Sigmoid colon (tissue), 7 donors: ENCODE measurements at places on chromosomes 12 and 14. TPM values are rescaled to one million over a fixed set of nuclear protein-coding genes. Genes with fewer than 3 reads are reported as not detected.

DNA sequence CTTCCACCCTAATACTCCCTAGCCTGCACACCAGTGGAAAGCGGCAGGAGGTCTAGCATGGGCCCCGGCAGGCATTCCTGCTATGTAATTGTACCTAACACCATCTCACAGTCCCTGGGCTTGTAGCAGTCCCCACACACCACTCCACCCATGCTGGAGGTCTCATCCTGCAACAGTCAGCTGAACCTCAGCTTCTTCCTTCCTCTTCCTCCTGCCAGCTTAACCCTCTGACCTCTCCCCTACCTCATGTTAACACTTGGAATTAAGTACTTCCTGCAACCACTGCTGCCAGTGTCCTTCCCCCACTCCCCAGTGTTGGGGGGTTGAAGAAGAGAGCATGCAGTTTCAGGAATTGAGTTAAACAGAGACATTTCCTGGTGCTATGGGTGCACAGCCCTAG, 7.6 kb downstream of the ADCY4 start:
- no peak for DNase-seq
- no peaks in the 10 kb centered on the region for H3K36me3 ChIP-seq
- no peak overlapping the region for H3K4me3 ChIP-seq
- no peaks in the 10 kb centered on the region for H3K27me3 ChIP-seq
- no peaks in the 10 kb centered on the region for H3K4me1 ChIP-seq

SLC10A1 gene
- not detected for total RNA-seq

- no peak overlapping the region for H3K27ac ChIP-seq
- no peaks in the 10 kb centered on the region for H3K27me3 ChIP-seq
- H3K4me3 ChIP-seq: no peak overlapping the region
- no peak for DNase-seq
- H3K4me1 ChIP-seq: no peaks in the 10 kb centered on the region
These were observed 888.6 kb upstream of the SEL1L start for GRCh38 chr14:82422230-82422629.

GRCh38 chr14:77158175-77158881, 16.7 kb upstream of the ZDHHC22 start:
- DNase-seq: peak; percentile 76
- H3K4me3 ChIP-seq: peak overlapping the region; percentile 12
- no peaks in the 10 kb centered on the region for H3K36me3 ChIP-seq
- H3K27me3 ChIP-seq: no peaks in the 10 kb centered on the region

DNA sequence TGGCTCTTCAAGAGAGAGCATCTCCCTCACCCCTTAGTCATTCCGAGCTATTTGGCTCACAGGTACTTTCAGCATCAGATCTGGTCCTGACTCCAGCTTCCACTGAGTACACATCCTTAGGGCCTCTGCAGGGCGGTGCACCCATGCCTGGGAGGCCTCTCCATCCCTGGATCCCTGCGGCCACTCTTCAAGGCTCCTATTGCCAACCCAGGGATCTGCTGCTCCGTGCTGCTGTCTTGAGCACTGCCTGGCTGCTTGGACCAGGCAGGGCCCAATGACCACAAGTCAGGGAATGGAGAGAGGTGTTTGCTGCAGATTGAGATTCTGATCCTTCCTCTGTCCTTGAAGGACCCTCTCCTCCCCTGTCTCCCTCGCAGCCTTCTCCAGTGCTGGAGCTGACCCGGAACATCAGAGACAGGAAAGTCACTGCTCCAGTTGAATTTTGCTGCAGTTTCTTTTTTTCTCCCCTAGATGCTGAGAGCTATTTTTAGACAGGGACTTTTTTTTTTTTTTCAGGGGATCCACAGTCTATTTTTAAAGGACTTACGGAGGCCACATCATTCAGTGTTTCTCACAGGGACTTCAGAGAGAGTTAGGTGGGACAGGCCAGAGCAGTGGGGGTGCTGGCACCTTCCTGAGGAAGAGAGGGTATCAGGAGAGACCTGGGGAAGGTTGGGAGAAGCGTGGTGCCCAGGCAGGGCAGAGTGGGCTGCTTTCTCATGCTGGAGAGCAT, 50.1 kb upstream of the KCNA1 start:
- no peaks in the 10 kb centered on the region for H3K36me3 ChIP-seq
- no peak overlapping the region for H3K4me3 ChIP-seq
- DNase-seq: no peak
- no peaks in the 10 kb centered on the region for H3K27me3 ChIP-seq
- H3K27ac ChIP-seq: peak overlapping the region; percentile 61

DNA sequence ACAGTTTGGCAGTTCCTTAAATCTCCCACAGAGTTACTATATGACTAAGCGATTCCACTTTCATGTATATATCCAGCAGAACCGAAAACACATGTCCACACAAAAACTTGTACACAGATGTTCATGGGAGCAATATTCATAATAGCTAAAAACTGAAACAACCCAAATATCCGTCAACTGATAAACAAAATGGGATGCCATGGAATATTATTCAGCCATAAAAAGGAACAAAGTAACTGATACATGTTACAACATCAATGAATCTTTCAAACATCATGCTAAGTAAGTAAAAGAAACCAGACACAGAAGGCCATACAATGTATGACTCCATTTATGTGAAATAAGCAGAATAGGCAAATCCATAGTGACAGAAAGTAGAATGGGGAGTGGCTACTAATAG, 80.2 kb upstream of the GPHB5 start:
- no peak overlapping the region for H3K4me3 ChIP-seq
- H3K27ac ChIP-seq: no peak overlapping the region
- H3K36me3 ChIP-seq: no peaks in the 10 kb centered on the region
- DNase-seq: no peak

DNA sequence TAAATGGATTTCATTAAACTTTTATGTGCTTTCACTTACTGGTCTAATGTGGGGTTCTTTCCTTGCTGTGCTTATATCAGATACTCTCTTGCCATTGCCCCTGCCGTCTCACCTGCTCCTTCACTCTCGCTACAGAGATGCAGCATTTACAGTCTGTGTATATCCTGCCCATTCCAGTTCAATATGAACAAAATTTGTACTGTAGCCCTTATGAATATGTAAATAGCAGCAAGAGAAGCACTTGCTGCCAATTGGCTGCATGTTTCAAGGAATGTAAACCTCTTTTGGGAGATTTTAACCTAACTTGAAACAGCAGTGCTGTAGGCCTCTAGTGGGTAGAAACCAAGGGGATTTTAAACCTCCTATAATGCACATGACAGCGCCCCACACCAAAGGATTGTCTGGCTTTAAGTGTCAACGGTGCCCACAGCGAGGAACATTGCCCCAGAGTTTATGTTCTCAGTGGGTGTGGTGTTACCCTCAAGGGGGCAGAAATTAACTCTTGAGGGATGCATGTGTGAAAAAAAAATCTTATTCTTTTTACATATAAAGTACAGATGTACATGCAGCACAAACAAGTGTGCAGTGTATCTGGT, 19.1 kb downstream of the PCNX1 start:
- no peaks in the 10 kb centered on the region for H3K36me3 ChIP-seq
- no peak overlapping the region for H3K27ac ChIP-seq
- H3K4me1 ChIP-seq: no peaks in the 10 kb centered on the region
- no peaks in the 10 kb centered on the region for H3K27me3 ChIP-seq

GRCh38 chr14:58677996-58678395, 40.2 kb downstream of the DACT1 start:
- no peaks in the 10 kb centered on the region for H3K27me3 ChIP-seq
- no peak for DNase-seq
- no peaks in the 10 kb centered on the region for H3K36me3 ChIP-seq

GLS2 gene
- 0.66 TPM for total RNA-seq

GALNT6 gene
- 6.6 TPM for total RNA-seq

MIP gene
- not detected for total RNA-seq

GRCh38 chr14:74636424-74637177, 24.6 kb upstream of the LTBP2 start:
- H3K27ac ChIP-seq: no peak overlapping the region
- DNase-seq: no peak
- no peaks in the 10 kb centered on the region for H3K27me3 ChIP-seq
- no peaks in the 10 kb centered on the region for H3K36me3 ChIP-seq
- H3K4me1 ChIP-seq: no peaks in the 10 kb centered on the region
- H3K4me3 ChIP-seq: no peak overlapping the region

DNA sequence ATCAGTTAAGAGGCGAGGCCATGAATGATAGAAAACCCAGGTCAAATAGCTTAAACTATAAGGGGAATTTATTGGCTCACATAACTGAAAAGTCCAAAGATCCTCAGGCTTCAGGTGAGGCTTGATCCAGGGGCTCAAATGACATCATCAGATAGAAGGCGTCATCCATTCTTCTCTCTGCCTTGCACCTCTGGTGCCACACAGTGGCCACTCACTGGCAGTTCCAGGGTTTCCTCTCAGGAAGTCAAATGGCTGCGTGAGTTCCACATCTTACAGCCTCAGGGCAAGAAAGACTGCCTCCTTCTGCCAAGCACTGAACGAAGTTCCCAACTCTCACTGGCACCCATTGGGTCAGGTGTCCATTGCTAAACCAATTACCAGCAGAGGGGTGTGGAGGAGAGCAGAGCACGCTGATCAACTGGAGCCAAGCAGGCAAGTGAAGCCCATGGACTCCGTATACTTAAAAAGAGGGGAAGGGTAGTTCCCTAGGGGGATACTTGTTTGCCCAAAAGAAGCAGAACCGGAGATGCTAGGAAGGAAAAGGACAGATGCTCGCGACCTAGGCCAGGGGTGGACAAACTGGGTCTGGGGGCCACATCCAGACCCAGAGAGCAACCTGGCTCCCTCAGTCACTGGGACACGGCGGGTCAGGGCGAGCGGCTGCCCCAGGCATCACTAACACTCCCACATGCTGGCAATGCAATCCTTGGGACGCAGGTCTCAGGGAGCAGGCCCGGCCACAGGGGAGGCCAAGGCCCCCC, 69.3 kb downstream of the SERPINA3 start:
- no peak overlapping the region for H3K4me3 ChIP-seq
- no peaks in the 10 kb centered on the region for H3K27me3 ChIP-seq
- peak; percentile 45 for DNase-seq
- H3K4me1 ChIP-seq: peaks cover 3% of the 10 kb centered on the region
- no peak overlapping the region for H3K27ac ChIP-seq

STXBP6 gene
- total RNA-seq: 14.3 TPM

DNA sequence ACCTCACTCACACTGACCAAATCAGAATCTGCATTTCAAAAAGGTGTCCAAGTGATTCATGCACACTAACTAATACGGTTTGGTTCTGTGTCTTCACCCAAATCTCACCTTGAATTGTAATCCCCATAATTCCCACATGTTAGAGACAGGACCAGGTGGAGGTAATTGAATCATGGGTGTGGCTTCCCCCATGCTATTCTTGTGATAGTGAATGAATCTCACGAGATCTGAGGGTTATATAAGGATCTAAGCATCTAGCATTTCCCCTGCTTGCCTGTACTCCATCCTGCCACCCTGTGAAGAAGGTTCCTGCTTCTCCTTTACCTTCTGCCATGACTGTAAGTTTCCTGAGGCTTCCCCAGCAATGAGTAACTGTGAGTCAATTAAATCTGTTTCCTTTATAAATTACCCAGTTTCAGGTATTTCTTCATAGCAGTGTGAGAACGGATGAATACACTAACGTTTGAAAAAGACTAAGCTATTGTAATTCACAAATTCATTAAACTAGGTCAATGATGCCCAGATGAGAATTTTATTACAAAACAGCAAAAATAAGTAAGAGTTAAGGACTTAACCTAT, 759.1 kb downstream of the GALC start:
- H3K4me3 ChIP-seq: no peak overlapping the region
- no peaks in the 10 kb centered on the region for H3K27me3 ChIP-seq
- H3K4me1 ChIP-seq: no peaks in the 10 kb centered on the region
- H3K27ac ChIP-seq: no peak overlapping the region

GRCh38 chr12:33602515-33602914, 162.9 kb upstream of the SYT10 start:
- no peaks in the 10 kb centered on the region for H3K4me1 ChIP-seq
- DNase-seq: no peak
- H3K27ac ChIP-seq: no peak overlapping the region
- no peaks in the 10 kb centered on the region for H3K27me3 ChIP-seq
- H3K4me3 ChIP-seq: no peak overlapping the region
- no peaks in the 10 kb centered on the region for H3K36me3 ChIP-seq

TRHDE gene
- total RNA-seq: 3.8 TPM

DNA sequence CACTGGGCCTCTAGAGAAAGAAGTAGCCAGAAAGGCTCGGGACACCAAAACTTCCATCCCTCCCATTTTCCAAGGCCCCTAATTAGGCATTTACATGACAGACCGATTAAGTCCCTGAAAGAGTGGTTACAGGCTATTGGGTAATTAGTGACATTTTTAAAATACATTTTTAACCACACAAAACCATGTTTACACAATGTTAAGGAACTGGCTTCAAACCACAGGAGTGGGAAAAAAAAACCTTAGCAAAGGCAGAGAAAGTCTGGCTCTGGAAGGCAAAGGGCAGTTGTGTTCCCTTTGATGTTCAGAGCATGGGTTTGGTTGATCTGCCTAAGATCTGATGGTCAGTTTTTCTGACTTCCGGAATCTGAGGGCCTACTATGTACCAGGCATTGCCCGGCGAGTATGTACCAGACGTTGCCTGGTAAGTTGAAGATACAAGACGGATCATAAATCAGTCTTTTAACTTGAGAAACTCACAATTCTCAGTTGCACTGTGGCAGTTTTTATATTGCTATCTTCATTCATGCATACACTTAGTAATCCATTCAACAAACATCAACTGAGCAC, 576.5 kb downstream of the MED13L start:
- DNase-seq: no peak
- no peaks in the 10 kb centered on the region for H3K36me3 ChIP-seq
- no peaks in the 10 kb centered on the region for H3K27me3 ChIP-seq

DNA sequence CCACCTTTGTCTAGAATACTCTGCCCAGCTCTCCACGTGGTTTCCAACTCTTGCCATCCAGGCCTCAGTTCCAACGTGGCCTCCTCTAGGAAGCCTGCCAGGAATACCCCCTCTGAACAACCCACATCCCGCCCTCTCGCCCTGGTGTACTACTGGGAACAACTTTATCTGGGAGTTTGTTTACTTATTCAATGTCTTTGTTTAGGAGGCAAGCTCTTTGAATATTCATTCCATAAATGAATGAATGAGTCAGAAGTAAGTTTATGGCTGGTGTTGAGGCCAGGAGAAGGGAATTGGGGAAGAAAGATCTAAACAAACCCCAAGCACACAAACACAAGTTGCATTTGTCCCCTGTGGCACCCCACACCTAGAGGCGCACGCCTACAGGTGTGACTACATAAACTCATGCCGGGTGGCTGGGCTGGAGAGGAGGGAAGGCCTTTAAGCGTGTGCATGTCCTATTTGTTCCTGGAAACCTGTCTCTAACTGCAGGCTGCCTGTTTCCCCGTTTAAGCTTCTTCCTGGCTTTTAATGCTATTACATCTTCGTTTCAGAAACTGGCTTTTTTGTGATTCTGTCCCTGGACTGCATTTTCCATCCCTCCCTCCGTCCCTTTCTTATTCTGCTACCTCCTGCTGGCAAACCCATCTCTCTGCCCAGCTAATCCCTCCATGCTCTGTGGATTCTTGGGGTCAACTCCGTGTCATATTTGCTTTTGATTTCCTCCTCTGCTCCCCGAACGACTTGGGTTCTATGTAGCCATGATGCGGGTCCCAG, 57.9 kb downstream of the FZD10 start:
- no peak overlapping the region for H3K27ac ChIP-seq
- H3K36me3 ChIP-seq: no peaks in the 10 kb centered on the region
- no peak for DNase-seq
